ENCODE measurements at places on chromosomes 16 and 17. TPM values are rescaled to one million over a fixed set of nuclear protein-coding genes. Genes with fewer than 3 reads are reported as not detected.

The TEX14 gene
- 0.09 TPM for total RNA-seq

The G6PC1 gene
- total RNA-seq, result not detected

The EVPL gene
- not detected for total RNA-seq

The KRT16 gene
- total RNA-seq, result not detected

The KIF19 gene
- 0.15 TPM for total RNA-seq

The COG8 gene
- total RNA-seq, result 72.4 TPM

The KRTAP1-5 gene
- not detected for total RNA-seq

The ARL4D gene
- total RNA-seq, result 9.2 TPM

The KRTAP4-5 gene
- total RNA-seq, result not detected

The ATF7IP2 gene
- 19.3 TPM for total RNA-seq

The C16orf46 gene
- 2.5 TPM for total RNA-seq

The CDH3 gene
- total RNA-seq, result 3.9 TPM

The USP43 gene
- not detected for total RNA-seq

The CCL8 gene
- not detected for total RNA-seq

The UMOD gene
- total RNA-seq, result not detected

The ACSM2A gene
- not detected for total RNA-seq

The SLFN14 gene
- not detected for total RNA-seq

The SERPINF2 gene
- total RNA-seq, result not detected

The BLTP2 gene
- total RNA-seq, result 91.2 TPM

The TGFB1I1 gene
- total RNA-seq, result not detected

The BRD7 gene
- total RNA-seq, result 164 TPM

The FOXJ1 gene
- total RNA-seq, result 1.7 TPM

The ABCA9 gene
- total RNA-seq, result 0.13 TPM

The C17orf113 gene
- total RNA-seq, result 2.2 TPM

The DUSP3 gene
- 18.2 TPM for total RNA-seq

The VTN gene
- 0.25 TPM for total RNA-seq

The PMP22 gene
- 6.5 TPM for total RNA-seq

The SRCIN1 gene
- total RNA-seq, result 15.6 TPM

The HSD17B2 gene
- not detected for total RNA-seq

The FNDC8 gene
- not detected for total RNA-seq

The TMEM88 gene
- 13.8 TPM for total RNA-seq

The OR1G1 gene
- not detected for total RNA-seq

The NKD1 gene
- total RNA-seq, result 3.3 TPM

The KLHL11 gene
- 28.5 TPM for total RNA-seq
